Activated CD4-positive, alpha-beta T cell treated with anti-CD3 and anti-CD28 coated beads for 36 hours (primary cell): ENCODE measurements at places on chromosomes 2 and 18. TPM values are rescaled to one million over a fixed set of nuclear protein-coding genes. Genes with fewer than 3 reads are reported as not detected.

ELOA2 gene
- not detected for total RNA-seq

GPR55 gene
- total RNA-seq, result 3.6 TPM

C2orf78 gene
- total RNA-seq, result not detected

PLEK gene
- 0.89 TPM for total RNA-seq

SCLY gene
- 60.5 TPM for total RNA-seq

SERPINB8 gene
- total RNA-seq, result 16.0 TPM

ASXL3 gene
- total RNA-seq, result not detected

SAP130 gene
- total RNA-seq, result 28.2 TPM
